ENCODE measurements at places on chromosomes 5 and 9. TPM values are rescaled to one million over a fixed set of nuclear protein-coding genes. Genes with fewer than 3 reads are reported as not detected.

PLGRKT gene
- 16.3 TPM for total RNA-seq

ELAVL2 gene
- 384 TPM for total RNA-seq

SOX30 gene
- total RNA-seq = not detected

TRPM6 gene
- 1.7 TPM for total RNA-seq

CTNND2 gene
- total RNA-seq = 134 TPM

ABLIM3 gene
- 19.0 TPM for total RNA-seq

SLC45A2 gene
- 0.76 TPM for total RNA-seq

C9orf152 gene
- total RNA-seq = not detected

PHF24 gene
- 3.1 TPM for total RNA-seq

SAXO1 gene
- 0.37 TPM for total RNA-seq

All from glutamatergic neuron (in vitro differentiated cells).